Activated naive CD4-positive, alpha-beta T cell treated with anti-CD3 and anti-CD28 coated beads, Interleukin-2, amount 10 ng/mL, durations not matched to agents 5 hours and 36 hours (primary cell): ENCODE measurements at places on chromosomes 16 and 17. TPM values are rescaled to one million over a fixed set of nuclear protein-coding genes. Genes with fewer than 3 reads are reported as not detected.

ZNF276 gene
- total RNA-seq, result 89.5 TPM

CACNG1 gene
- total RNA-seq, result not detected

KRT20 gene
- total RNA-seq, result not detected

TADA2A gene
- total RNA-seq, result 44.6 TPM

CMTM2 gene
- total RNA-seq, result 0.45 TPM

SLC5A10 gene
- not detected for total RNA-seq

AIPL1 gene
- not detected for total RNA-seq

SLC13A2 gene
- total RNA-seq, result not detected

STX4 gene
- 69.5 TPM for total RNA-seq

KCNH4 gene
- 0.10 TPM for total RNA-seq

TP53TG3F gene
- total RNA-seq, result not detected

TMEM235 gene
- total RNA-seq, result not detected

SLC35G6 gene
- total RNA-seq, result not detected

MT3 gene
- 4.3 TPM for total RNA-seq

TGFB1I1 gene
- 0.48 TPM for total RNA-seq

SDK2 gene
- 20.9 TPM for total RNA-seq

CA7 gene
- total RNA-seq, result not detected

RNF227 gene
- 5.6 TPM for total RNA-seq

NOXO1 gene
- total RNA-seq, result 0.40 TPM

HLF gene
- total RNA-seq, result 0.48 TPM

MBTD1 gene
- 14.5 TPM for total RNA-seq

KRT25 gene
- total RNA-seq, result not detected

C17orf50 gene
- total RNA-seq, result not detected

ITGAD gene
- total RNA-seq, result not detected
